COR-L47 (cell line): ENCODE measurements at places on chromosomes 12 and 14.

- no peak for DNase-seq
Observed at GRCh38 chr12:23566133-23566532, 383.3 kb downstream of the SOX5 start.

- no peak for DNase-seq
Observed at GRCh38 chr12:64694130-64695040, 64.8 kb downstream of the GNS start.

GRCh38 chr12:452667-453210, 7.0 kb upstream of the B4GALNT3 start:
- DNase-seq = no peak

- no peak for DNase-seq
Observed at GRCh38 chr12:97745406-97746101, 282.9 kb downstream of the RMST start.

- no peak for DNase-seq
Observed at GRCh38 chr12:127957001-127957660, 309.8 kb upstream of the TMEM132C start.

DNA sequence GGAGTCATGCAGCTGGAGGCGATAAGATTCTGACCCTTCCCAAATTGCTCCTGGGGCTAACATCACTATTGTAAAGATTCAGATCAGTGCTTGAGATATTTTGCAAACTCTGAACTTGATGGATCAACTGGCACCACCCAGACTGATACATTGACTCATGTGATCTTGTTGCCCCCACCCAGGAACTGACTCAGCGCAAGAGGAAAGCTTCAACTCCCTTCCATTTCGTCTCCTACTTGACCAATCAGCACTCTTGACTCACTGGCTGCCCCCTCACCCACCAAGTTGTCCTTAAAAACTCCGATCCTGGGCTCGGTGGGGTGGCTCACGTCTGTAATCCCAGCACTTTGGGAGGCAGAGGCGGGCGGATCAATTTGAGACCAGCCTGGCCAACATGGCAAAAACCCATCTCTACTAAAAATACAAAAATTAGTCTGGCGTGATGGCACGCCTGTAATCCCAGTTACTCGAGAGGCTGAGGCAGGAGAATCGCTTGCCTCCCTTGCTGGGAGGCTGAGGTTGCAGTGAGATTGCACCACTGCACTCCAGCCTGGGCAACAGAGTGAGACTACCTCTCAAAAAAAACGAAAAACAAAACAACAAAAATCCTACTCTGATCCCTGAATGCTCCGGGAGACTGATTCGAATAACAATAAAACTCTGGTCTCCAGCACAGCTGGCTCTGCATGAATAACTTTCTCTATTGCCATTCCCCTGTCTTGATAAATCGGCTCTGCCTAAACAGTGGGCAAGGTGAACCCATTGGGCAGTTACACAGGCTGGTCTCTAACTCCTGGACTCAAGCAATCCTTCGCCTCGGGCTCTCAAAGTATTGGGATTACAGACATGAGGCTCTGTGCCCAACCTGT, 9.8 kb upstream of the ARF6 start:
- no peak for DNase-seq

DNA sequence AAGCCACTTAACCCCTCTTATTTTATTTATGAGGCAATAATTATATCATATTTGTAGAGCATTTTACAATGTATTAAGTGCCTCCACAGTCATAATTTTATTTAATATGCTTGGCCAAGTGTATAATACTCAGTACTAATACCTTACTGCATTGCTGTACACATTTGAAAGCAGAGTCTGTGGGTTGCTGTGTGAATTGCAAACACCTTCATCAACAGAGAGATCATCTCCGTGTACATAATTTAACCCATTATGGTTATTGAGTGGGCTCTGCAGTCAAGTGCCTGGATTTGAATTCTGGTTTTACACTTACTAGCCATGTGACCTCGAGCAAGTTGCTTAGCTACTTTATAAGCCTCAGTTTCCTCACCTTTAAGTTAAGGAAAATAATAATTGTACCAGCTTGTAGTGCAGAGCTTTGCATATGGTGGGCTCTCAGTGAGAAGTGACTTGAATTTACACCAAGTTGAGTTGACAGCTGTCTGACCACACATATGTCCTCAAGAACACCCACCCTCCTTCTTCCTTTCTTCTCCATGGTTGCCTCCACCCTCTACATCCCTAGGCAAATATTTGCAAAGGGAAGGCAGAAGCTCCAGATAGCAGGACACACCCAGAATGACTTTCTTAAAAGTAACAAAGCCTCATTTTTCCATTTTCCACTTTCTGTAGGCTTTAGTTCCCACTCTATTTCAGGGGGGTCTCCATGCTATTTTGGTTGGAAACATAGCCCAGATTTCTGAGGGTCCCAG, 12.3 kb downstream of the CRACR2A start:
- DNase-seq = no peak

GRCh38 chr14:21038441-21039422, 3.4 kb upstream of the RNASE7 start:
- DNase-seq = peak; percentile 35

- DNase-seq = peak; percentile 20
Observed at GRCh38 chr14:32896979-32897697, 41.5 kb upstream of the NPAS3 start.

DNA sequence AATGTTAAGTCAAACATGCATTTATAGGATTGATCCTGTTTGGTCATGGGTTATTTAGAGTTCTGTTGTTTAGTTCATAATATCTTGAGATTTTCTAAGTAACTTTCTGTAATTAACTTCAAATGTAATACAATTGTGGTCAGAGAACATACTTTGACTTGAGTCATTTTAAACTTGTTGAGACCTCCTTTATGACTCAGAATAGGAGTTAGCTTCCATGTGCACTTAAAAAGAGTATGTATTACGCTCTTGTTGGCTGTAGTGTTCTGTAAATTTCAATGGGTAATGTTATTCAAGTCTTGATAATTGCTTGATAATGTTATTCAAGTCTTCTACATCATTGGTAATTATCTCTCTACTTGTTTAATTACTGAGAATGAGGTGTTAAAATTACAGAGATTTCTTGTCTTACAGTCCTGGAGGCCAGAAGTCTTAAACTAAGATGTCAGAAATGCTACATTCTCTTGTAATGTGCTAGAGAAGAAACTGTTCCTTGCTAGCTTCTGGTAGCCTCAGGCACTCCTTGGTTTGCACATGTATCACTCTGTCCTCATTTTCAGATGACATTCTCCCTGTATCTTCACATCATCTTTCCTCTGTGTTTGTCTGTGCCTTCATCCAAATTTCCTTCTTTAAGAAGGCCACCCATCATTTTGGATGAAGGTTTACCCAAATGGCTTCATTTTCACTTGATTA, 197.3 kb downstream of the TMTC3 start:
- no peak for DNase-seq

- peak; percentile 72 for DNase-seq
Observed at GRCh38 chr14:73759183-73759713, 45.1 kb upstream of the PNMA1 start.

GRCh38 chr14:73709904-73710469, 4.2 kb downstream of the PNMA1 start:
- no peak for DNase-seq

- DNase-seq = no peak
Observed at GRCh38 chr12:5246196-5246595, 185.7 kb upstream of the NTF3 start.

DNA sequence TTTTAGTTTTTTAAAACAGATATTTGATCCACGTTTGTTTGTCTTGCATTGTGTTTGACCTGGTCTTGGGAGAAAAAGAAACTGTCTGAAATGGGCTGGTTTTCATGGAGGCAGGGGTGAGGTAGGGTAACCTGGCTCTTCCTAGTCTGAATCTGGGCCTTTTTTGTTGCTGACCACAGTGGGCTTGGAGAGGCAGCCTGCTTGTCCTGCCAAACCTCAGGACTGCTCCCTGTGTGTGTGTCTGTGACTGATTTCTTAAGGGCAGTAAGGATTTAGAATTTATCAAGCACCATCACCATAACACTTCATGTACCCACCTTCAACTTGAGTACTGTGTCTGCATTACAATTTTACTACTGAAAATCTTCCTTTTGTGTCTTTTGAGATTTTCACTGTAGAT, 28.5 kb downstream of the DAAM1 start:
- no peak for DNase-seq

DNA sequence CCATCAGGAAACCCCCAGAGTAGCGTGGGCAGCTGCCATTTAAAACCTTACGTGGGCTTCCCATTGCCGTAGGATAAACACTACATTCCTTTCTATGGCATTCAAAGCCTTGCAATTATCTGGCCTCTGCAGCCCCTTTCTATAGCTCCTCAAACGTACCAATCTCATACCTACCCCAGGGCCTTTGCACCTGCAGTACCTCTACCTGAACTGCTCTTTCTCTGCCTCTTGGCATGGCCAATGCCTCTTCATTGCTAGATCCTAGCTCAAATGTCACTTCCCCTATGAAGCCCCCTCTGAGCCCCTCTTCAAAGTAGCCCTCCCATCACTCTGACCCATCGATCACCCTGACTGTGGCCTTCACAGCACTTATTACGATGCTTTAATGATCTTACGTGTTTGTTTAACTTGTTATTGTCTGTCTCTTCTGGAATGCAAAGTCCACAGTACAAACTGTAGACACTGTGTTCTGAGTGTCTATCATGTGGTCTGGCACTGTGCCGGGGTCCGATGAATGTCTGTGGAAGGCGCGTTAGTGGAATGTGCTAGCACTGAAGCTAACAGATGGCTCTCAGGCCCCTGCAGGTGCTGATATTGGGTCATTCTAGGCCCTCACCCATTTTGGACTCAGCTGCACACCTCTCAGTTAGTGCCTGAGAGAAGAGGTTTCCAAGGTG, 157.3 kb upstream of the NOS1 start:
- DNase-seq = no peak

DNA sequence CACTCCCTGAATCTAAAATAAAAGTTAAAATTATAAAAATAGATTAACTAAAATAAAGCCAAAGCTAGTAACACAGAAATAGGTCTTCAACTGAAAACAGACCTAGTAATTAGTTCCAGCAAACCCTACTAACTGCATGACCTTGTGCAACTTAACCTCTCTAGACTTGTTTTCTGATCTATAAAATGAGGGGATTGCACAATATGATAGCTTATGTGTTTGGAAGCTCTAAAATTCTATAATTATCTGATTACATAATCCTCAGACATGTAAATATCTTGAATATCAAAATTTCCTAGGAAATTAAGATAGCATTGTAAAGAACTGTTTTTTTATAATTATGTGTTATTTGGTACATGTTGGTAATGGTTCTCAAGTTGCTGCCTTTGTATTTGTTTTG, 144.1 kb upstream of the GRIP1 start:
- no peak for DNase-seq

DNA sequence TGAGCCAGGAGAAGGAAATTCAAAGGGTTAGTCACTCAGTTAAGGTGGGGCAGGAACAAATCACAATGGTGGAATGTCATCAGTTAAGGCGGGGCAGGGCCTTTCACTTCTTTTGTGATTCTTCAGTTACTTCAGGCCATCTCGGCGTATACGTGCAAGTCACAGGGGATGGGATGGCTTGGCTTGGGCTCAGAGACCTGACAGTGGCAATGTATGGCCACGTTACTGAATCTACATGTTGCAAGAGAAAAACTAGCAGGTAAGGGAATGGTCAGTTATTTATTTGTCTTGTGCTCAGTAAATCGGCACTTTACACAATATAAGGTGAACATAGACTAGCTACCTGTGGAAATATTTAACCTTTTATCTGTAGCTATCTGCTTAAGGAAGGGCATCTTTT, 11.9 kb downstream of the SLCO1B3 start:
- DNase-seq = no peak

- peak; percentile 37 for DNase-seq
Observed at GRCh38 chr12:48165089-48165981, 8.0 kb upstream of the ASB8 start.

DNA sequence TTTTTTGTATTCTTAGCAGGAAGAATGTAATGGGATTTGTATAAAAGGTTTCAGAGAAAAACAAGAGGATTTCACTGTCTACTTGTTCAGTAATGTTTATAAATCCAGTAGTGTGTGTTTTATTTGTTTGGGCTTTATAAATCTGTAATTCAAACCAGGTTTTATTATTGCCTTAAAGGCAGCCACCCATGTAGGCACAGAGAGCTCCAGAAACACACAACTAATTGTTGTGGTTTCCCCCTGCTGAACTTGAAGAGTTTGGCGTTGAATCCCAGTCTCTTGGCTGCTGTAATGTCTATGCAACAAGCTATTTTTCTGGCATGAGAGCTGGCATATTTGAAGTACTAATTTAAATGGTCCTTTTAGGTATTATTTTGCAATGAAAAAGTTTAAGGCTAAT, 63.4 kb upstream of the SLCO1C1 start:
- DNase-seq = no peak

GRCh38 chr14:28635387-28635786, 131.2 kb upstream of the FOXG1 start:
- peak; percentile 33 for DNase-seq

- DNase-seq = no peak
Observed at GRCh38 chr12:71504476-71504875, 64.9 kb downstream of the LGR5 start.

DNA sequence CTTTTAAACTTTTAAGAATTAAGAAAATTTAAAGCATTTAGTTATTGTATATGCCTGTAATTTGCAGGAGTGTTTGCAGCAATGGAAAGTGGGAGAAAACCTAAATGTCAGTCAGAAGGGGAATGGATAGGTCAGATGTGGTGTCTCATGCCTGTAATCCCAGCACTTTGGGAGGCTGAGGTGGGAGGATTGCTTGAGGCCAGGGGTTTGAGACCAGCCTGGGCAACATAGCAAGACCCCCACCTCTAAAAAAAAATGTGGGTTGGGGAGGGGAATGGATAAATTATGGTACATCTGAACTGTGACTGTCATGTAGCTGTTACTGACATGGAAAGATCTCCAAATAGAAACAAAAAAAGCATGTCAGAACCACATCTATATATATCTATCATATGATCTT, 2.1 kb downstream of the MRPL42 start:
- DNase-seq = no peak

DNA sequence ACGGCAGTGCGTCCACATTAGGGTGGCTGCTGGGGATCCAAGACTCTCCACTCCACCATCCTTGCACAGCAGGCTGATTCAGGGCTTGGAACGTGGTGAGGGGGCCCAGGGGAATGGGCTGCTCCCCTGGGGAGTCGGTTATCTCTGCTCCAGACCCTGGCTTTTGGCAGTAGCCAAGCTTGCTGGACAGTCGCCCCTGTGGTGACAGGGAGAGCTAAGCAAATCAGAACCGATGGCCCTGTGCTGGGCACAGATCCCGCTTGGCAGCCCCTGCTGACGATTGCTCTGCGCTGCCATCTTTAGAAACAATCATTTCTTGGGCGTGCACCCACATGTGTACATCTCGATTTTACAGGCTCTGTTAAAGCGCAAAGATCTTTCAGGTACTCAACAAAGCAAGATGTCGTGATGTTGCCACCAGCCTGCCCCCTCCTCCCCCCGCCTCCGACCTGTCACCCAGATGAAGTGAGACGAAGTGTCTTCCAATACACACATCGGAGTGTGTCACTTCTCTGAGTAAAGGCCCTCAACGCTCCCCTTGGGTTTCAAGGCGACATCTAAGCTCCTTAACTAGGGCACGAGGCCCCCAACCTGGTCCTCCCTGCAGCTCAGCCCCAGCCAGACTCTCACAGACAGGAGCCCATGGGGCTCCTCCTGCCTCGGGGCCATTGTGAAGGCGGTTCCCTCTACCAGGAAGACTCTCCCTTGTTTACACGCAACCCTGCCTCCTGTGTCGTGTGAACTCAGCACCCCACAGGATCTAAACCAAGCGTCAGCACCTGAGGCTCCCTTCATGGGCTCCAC, 55.6 kb downstream of the PITPNM2 start:
- DNase-seq = no peak
